ENCODE measurements at places on chromosomes 3 and 15.

DNA sequence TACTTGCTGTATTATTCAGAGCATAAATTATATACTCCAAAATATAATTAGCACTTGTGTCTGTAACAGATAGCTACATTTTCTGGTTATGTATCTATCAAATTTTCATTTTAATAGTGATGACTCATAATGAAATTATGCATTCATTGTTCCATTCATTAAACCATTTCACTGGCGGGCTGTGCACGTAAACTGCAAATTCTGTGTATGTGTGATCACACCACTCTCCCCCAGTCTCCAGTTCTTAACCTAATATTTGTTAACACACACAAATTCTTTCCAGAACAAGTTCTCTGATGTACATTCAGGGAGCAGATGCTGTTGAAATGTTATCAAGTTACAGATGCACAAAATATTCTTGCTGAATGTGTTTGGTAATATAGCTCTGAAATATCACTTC lies 3.8 kb upstream of the KCNMB2 start:
- DNase-seq = no peak

GRCh38 chr3:5014391-5014790 lies 35.2 kb downstream of the BHLHE40 start:
- DNase-seq = no peak

- no peak for DNase-seq
Measured at GRCh38 chr3:111999484-112000324, 982 bp downstream of the TAGLN3 start.

GRCh38 chr3:49092938-49093852 lies 676 bp downstream of the QRICH1 start:
- peak; percentile 88 for DNase-seq

GRCh38 chr3:179510496-179510895 lies 52.2 kb upstream of the ACTL6A start:
- no peak for DNase-seq

DNA sequence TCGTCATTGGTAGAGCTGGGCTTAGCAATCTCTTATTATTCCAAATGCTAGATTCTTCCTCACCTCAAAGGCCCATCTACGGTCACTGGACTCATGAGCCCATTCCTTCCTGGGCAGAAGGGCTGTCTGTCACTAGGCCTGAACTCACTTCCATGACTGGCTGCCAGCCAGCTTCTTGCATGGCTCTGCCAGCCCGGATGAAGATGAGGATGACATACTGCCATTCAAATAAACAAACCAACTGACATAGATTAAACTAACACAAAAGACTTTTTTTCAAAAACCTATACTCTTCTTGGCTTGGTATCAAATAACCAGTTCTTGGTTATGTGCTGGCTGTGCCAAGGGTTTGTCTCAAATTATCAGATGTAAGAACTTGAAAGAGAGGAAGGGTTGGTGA lies 23.8 kb downstream of the ISL2 start:
- DNase-seq = no peak

DNA sequence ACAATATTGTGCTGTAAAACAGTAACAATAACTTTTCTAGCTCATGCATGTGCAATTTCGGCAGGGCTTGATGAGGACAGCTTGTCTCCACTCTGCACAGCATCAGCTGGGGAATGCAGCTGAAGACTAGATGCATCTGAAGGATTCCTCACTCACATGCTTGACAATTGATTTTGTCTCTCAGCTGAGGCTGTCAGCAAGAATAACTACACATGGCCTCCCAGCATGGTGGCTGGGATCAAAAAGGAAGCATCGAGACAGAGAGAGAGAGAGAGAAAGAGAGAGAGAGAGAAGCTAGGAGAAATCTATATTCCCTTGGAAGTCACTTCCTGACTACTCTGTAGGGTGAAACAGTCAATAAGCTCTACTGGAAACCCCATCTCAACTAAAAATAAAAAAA lies 487.1 kb downstream of the PLOD2 start:
- no peak for DNase-seq

- DNase-seq = no peak
Measured at GRCh38 chr15:89141885-89142284, 53.6 kb downstream of the ABHD2 start.

GRCh38 chr3:15405448-15406050 lies 21.8 kb downstream of the METTL6 start:
- peak; percentile 70 for DNase-seq

DNA sequence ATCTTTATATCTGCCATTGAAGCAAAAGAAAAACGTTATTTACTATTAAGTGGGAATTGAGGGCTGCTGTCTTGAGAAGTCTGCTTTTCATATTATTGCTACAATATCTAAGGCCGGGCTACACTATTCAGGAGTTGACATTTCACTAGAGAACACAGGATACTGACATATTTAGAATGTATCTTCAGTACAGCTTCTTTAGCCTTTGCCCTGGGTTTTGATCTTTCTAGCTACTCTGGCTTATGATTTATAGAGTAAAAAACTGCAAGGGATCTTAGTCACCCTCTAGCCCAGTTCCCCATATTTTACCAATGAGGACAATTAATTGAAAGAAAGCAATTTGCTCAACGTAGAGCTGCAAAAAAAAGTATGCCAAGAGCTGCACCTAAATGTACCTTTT lies 307.4 kb upstream of the DPPA4 start:
- no peak for DNase-seq

GRCh38 chr15:74964794-74965193 lies 8.2 kb upstream of the RPP25 start:
- DNase-seq = peak; percentile 80

GRCh38 chr3:110790631-110791030 lies 281.0 kb upstream of the NECTIN3 start:
- DNase-seq = no peak

- no peak for DNase-seq
Measured at GRCh38 chr3:160935413-160936095, 169.6 kb downstream of the B3GALNT1 start.

DNA sequence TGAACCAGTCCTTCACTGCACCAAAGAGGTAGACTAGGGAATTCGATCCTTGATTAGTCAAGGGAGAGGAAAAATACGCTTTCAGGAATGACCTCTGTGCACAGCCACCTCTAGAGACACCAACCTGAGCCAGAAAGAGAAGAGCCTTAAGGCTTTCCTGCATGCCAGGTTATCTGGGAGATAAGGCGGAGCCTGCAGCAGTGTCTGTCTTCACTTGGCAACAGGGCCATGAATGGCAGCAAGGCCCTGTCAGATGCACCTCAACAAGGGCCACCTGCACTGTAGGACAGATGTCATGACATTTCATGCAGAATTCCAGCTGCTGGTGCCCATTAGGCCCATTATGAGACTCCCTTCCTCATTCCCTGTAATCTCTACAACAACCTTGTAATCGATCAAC lies 88.1 kb downstream of the MEX3B start:
- no peak for DNase-seq

- no peak for DNase-seq
Measured at GRCh38 chr3:14810070-14810791, 8.5 kb upstream of the FGD5 start.

GRCh38 chr15:98599909-98600691 lies 48.2 kb upstream of the IGF1R start:
- DNase-seq = no peak

GRCh38 chr15:43552986-43553385 lies 35.6 kb downstream of the MAP1A start:
- no peak for DNase-seq

DNA sequence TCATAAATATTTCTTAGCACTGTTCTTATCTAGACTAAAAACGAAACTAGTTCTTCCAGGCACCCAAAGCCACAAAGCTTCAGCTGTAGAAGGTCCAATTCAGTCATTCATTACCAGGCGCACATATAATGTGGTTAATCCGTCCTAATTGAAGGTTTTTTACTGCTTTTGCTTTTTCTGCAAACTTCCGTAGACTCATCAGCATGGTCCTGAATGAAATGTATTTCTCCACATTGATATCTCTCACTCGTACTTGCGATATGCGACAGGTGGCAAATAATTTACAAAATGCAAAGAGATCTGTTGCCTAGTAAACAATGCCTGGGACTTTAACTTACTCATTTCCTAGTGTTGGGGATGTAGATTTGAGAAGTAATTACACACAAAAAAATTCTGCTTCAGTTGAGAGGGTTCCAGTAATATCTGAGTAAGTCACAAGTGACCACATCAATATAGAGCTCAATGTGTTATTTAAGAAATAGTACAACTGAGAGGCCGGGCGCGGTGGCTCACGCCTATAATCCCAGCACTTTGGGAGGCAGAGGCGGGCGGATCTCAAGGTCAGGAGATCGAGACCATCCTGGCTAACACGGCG lies 75.0 kb upstream of the MBNL1 start:
- DNase-seq = no peak

DNA sequence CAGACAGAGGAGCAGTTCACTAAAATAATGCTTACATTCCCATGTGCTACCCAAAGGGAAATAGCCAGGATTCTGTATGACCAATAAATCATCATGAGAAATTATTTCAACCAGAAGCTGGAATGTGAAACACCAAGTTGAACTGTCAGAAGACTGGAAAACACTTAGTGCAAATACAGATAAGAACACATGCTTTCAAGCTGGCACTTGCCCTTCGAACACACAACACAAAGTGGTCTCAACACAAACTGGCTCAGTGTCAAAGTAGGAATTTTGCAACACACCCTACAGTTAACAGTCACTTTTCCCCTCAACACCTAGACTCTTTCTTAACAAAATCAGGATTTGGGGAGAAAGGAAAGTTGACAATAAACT lies 1.3 kb downstream of the FSD2 start:
- no peak for DNase-seq

DNA sequence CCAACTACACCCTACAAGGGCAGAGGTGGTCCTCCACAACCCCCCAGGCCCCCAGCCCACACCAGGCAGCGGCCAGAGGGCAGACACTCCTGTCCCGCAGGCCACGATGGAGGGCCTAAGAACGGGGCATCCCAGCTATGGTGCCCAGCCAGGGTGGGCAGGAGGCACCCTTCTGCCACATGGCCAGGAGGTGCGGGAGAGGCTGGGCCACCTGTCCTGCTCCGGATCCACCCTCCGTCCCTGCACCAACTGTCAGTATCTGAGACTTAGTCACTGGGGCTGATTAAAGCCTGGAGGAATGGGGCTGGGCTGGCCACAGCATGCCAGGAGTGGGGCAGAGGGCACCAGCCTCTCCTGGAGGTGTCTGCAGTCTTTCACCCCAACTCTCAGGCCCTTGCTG lies 37.9 kb downstream of the TNK2 start:
- DNase-seq = no peak

GRCh38 chr3:64578062-64578770 lies 109.6 kb downstream of the ADAMTS9 start:
- no peak for DNase-seq

GRCh38 chr3:171688593-171688992 lies 121.7 kb downstream of the PLD1 start:
- no peak for DNase-seq

DNA sequence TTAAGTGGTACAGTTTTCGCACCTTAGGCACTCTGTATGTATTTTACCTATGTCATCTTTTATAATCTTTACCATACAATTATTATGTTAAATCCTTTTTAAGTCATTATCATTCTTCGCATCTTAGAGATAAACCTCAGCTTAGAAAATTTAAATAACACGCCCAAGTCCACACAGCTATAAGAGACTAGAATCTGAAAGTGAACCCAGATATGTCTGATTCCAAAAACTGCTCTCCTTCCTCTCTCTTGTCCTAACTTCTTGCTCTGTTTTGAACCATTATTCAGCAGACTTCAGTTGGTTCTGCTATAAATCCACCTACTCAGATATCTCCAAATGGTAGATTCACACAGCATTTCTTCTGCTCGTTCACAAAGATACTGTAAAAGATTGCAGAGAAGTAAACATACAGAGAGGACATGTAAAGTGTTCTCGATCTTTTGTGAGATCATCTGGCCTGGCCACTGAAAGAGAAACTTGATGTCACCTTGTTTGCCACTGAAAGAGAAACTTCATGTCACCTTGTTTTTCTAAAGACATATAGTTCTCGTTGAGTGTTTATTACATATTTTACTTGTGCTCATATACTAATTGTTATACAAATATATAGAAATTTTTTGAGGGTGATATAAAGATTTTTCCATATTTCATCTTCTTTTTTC lies 533.2 kb downstream of the GRM7 start:
- DNase-seq = no peak

DNA sequence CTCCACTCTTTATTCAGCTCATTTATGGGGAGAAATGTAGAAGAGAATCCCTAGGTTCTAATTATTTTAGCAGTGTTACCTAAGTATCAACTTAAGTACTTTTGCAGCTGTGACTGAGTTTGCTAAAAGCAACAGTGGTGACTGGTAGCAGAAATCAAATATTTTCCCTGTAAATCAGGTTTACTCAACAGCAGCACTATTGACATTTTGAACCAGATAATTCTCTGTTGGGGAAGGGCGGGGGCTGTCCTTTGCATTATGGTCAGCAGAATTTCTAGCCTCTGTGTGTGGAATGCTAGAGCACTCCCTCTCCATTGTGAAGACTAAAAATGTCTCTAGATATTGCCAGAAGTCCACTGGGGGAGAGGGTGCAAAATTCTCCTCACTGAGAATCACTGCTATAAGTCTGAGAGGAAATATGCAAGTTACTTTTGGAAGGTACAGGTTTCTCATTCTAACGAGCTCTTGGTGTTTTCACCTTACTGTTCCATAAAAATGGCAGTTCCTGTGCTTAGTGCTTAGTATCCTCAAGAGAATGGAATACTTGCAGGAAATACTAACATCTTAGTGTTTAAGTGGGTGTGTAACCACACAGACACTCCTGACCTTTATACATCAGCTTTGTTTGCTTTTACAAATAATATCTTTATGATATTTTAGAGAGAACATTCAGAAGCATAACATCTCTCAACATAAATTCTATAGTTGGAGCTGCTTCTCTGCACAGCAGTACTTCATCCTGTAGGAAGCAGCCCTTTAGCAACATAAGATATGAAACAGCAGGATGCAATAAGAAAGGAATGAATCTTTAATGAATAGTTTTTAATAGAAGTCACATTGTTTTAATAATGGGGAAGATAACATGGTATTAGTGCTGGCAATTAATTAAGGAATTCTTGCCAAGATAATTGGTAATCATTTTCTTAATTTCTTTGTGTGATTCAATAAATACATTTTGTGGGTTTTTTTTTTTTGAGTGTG lies 246.5 kb upstream of the GOLIM4 start:
- no peak for DNase-seq

DNA sequence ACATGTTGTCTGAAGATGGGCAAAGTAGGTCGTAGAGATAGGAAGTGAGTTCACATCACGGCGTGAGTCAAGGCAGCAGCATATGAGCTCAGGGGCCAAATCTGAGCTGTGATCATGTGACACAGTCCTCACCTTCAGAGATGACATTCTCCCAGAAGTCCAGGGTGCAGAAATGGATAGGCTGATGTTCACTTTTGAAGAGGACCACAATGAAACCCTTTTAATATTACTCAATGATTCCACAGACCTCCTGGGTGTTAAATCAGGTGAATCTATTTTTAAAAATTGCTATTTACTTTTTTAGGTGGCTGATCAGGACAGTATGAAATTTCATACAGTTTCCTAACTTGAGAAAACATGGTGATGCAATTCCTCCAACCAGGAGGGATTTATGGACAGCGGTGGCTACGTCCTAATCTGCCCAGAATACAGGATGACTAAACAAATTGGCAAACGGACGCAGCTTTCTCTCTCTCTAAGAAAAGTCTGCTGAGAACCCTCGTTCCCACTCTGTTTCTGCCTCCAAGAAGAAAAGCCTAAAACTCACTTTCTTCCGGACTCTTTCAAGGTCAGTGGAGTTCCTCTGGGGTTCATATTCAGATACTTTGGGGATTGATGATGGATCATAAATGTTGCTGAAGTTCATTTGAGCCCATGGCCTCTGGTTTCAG lies 34.4 kb downstream of the B3GNT5 start:
- peak; percentile 39 for DNase-seq

GRCh38 chr3:11692532-11692813 lies 48.8 kb upstream of the VGLL4 start:
- DNase-seq = no peak

All from RKO (cell line).